ENCODE measurements at places on chromosomes 7 and 10. TPM values are rescaled to one million over a fixed set of nuclear protein-coding genes. Genes with fewer than 3 reads are reported as not detected.

DNA sequence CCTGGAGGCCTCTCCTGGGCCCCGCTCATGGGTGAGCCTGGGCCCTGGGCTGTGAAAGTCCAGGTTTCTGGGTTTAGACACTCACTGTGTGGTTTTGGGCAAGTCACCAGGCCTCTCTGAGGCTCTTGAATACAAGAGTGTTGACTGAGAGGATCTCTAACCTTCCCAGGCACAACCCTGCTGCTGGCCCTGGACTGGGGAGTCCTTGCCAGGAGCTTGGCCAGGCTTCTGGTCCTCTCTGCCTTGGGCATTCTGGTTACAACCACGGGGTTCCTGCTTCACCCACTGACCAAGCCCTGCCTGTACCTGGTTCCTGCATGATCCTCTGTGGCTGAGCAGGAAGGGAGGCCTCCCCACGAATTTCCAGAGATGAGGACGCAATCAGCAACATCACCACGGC, 63.6 kb upstream of the COL13A1 start:
- no peak for DNase-seq

DNA sequence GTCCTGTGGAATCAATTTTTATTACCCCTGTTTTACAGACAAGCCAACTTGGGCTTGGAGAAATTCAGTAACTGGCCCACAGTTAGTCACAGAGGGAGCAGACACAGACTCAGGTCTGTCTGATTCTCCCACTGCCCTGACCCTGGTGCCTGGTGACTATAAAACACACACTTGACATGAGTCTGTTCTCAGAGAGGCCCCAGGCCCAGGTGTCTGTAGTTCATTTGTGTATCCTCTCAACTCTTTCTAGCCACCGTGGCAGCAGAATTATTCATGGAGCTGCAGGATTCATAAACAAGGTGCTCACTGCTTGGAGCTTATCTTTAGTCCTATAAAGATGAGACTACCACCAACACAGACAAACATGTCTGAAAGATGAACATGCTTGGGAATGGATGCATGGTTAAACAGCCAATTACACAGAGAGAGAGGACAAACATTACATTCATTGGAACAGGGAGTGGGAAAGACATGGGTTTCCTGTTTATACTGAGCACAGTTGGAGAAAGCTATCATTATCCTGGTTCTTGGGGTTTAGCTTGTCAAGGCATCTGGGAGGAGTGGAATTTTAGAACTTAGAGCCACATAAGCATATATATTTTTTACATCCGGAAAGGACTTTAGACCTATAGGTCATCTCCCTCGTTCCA, 79.1 kb upstream of the PDCD4 start:
- DNase-seq: no peak

DNA sequence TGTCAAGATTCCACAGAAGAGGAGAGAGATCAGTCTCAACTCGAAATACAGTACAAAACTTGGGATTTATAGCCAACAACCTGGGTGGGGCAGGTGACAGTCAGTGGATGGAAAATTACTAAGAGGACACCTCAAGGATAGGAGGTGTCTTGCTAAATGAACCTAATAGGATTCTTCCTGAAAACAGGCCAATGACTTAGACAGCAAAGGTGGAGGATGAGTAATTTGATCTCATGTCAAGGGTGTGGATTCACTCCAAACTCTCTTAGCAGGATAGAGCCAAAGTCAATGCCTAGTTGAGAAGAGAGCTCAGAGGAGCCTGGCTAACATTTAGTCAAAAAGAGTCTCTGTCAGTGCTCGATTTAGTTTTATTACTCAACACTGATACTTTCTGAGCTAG, 106.7 kb upstream of the INSYN2A start:
- DNase-seq: no peak

- DNase-seq: no peak
Measured at GRCh38 chr7:55518836-55519235, 53.5 kb downstream of the VOPP1 start.

- peak; percentile 53 for DNase-seq
Measured at GRCh38 chr7:825386-825785, 6.9 kb upstream of the SUN1 start.

GRCh38 chr10:108365541-108365940, 1201.0 kb upstream of the SORCS1 start:
- DNase-seq: no peak

- no peak for DNase-seq
Measured at GRCh38 chr10:4947039-4947634, 16.1 kb upstream of the AKR1C1 start.

- no peak for DNase-seq
Measured at GRCh38 chr7:49670991-49671390, 102.4 kb upstream of the VWC2 start.

DNA sequence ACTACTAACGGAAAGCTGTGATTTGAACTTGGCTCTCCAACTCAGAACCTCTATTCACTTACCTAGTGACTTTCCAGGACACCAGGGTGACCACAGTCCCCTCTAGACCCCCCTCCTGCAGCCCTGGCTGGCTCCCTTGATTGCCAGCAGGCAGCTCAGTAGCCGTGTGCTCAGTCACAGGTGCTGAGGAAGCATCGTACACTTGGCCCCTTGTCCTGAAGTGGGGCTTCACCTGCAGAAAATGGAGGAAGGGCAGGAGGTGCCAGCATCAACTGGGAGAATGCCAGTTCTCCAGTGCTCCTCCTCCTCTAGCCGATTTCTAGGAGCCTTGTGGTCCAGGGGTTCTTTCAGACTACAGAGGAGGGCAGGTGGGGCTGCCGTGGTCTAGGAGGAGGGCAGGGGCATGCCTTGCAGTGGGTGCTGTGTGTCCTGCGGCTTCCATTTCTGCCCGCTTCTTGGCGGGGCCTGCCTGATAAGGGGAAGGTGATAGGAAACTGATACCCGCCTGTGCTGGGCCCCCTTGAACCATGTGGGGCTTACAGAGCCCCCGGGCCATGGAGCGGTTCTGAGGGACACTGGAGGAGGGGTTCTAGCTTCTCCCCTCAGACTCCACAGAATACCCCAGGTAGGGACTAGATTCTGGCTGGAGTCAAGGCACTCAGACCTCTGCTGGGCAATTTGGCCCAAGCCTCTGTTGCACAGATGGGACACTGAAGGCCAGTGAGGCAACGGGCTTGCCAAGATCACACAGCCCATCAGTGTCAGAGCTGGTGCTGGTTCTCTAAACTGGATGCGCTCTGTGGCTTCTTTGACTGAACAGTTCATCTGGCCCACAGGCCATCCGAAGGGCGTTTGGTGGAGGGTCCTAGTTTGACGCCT, 14.0 kb downstream of the FAM241B start:
- DNase-seq: no peak

DNA sequence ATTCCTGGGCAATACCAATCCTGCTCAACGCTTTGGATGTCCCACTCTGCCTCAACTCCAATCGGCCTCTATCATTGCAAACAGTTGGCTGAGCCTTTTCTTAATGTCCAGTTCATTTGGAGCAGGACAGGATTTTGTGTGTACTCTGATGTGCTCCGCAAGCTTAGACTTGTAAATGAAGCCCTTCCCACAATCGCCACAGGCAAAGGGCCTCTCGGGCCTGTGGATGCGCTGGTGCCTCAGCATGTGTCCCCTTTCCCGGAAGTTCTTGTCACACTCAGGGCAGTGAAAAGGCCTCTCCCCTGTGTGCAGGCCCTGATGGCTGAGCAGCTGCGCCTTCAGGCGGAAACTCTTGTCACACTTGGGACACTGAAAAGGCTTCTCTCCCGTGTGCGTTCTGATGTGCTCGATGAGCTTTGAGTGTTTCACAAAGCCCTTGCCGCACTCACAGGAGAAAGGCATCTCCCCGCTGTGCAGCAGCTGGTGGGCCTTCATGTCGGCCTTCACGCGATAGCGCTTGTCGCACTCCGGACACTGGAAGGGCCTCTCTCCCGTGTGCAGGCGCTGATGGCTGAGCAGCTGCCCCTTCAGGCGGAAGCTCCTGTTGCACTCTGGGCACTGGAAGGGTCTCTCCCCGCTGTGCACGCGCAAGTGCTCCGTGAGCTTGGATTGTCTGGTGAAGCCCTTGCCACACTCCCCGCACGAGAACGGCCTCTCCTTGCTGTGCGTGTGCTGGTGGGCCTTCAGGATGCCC, 20.0 kb downstream of the ZNF786 start:
- no peak for DNase-seq

DNA sequence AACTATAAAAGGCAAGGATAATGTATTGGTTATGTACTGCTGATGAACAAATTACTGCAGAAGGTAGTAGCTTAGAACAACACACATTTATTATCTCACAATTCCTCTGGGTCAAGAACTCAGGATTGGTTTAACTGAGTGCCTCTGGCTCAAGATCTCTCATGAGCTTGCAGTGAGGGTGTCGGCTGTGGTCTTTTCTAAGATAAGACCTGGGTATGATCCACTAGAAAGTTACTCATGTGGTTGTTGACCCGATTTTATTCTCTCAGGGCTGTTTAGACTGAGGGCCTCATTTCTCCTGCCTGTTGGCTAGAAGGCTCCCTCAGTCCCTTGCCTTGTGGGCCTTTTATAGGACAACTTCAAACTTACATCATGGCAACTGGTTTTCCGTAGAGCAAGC, 86.7 kb downstream of the VWDE start:
- DNase-seq: peak; percentile 18

DNA sequence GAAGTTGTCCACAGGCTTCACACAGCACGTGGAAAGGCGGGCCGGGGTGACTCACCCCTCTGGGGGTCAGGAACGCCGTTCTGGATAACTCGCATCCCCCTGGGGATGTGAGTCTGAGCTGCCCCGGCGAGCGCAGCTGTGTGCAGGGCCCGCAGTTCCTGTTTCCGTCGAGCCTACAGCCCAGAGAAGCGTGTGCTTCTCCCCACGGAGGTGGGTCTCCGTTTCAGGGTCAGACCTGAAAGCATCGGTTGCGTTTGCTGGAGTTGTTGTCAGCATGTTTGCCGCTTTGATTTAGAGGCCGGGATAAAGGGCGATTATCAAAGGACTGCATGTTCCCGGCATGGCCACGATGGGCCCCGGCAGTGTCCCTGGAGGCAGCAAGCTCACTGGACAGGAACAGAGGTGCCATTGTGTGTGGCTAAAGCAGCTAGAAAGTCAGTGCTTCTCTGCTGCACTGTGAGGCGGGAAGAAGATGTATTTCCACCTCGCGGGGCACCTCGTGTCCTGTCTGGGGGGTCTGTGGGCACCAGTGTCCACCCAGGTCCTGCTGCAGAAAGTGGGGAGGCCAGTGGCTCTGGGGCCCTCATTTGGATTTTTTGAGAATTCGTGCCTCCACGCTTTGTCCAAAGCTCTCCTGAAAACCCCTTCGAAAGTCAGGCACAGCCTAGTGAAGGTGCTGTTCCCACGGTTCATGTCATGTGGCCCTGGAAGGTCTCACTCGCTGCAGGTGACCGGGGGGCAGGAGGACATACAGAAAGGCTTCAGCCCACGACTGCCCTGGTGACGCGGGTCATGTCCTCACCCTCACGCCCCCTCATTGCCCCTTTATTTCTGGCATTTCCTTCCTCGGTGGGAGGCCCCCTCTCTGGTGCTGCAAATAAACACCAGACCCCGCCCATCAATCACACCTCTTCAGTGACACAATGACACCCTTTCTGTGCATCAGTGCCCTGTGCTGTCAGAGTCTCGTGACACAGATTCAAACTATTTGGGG, 27.4 kb upstream of the GDI2 start:
- peak; percentile 14 for DNase-seq

DNA sequence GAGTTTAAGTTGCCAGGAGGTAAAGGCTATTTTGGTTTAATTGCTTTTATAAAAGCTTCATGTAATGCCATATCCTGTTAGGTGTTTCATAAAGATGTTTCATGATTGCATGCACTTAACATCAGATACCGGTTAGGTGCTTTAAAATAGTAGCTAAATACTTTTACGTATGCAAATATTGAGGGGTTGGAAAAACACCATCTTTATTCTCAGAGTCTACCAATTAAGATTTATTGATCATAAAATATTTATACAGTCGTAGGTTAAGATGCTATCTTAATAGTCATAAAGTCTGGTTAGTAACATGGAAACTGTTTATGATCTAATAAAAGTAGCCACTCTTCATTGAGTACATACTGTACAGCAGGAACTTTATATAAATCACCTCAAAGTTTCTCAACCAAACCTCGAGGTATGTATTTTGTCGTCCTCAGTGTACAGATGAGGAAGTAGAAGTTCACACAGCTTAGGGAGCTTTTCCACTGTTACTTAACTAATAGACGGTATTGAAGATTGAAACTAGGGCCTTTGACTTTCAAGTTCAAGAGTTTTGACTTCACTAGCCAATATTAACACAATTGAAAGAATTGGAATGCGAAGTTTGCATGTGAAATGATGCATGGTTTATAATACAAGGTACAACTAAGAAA, 897.1 kb downstream of the GATA3 start:
- DNase-seq: no peak

DNA sequence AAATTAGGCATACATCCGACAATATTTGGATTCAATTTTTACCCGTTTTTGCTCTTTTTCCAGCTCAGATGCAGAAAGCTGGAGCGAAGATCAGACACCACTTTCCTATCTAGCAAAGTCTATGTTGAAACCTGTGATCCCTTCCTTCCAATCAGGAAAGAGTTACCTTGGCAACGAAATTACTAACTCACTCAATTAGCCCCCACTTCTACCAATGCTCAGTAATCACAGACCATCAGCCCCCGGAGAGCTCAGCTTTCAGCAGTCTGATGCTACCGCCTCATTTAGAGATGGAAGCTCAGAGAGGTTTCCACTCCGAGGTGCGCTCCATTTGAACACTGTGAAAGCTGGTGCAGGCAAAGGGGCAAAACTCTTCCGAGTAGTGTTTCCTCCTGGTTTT, 6.7 kb downstream of the FRAT1 start:
- no peak for DNase-seq

- no peak for DNase-seq
Measured at GRCh38 chr10:84574102-84574501, 245.7 kb downstream of the CCSER2 start.

GRCh38 chr7:70587739-70588138, 544.2 kb upstream of the GALNT17 start:
- DNase-seq: no peak

DNA sequence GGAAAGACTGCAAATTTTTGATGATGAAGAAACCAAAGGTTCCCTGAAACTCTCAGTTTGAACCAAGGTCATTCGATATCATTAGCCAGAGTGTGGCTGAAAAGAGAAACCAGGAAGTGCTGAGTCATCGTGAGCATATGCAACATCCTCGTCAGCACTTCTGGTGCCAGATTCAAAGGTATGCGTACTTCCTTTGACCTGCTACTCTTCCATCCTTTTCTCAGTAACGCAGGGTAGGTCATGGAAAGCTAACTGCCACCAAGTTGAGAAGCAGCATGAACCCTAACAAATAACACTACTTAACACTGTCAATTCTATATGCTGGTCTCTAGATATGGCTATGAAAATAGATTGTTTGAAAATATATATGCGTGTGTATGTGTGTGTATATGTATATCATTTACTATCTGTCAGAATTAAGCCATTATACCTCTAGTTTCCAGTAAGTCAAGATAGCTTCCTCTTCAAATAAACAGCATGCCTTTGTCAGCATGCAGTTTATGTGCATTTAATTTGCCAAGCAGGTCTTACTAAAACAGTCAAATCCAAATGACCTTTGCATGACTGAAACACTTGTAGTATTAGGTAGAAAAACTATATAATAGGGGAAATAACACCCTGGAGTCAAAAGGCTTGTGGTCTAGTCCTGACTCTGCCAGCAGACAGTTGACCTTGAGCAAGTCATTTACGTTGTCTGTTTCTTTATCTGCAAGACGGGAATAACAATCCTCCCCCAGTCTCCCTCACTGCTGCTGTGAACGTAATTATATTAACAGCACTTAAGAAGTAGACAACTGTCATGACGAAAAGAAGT, 26.4 kb downstream of the CDK6 start:
- peak; percentile 96 for DNase-seq

CELF2 gene
- 65.0 TPM for total RNA-seq

MRLN gene
- total RNA-seq: not detected

ZNF277 gene
- 22.9 TPM for total RNA-seq

TRIM4 gene
- 4.6 TPM for total RNA-seq

ZNF33A gene
- 8.4 TPM for total RNA-seq

COL17A1 gene
- 2.6 TPM for total RNA-seq

PPP1R17 gene
- not detected for total RNA-seq

Measured in astrocyte (in vitro differentiated cells and primary cell).